Hematopoietic multipotent progenitor cell (in vitro differentiated cells): ENCODE measurements at places on chromosomes 12 and 14.
A peak's percentile ranks its signal among the peaks of the same experiment; 100 is the strongest.

DNA sequence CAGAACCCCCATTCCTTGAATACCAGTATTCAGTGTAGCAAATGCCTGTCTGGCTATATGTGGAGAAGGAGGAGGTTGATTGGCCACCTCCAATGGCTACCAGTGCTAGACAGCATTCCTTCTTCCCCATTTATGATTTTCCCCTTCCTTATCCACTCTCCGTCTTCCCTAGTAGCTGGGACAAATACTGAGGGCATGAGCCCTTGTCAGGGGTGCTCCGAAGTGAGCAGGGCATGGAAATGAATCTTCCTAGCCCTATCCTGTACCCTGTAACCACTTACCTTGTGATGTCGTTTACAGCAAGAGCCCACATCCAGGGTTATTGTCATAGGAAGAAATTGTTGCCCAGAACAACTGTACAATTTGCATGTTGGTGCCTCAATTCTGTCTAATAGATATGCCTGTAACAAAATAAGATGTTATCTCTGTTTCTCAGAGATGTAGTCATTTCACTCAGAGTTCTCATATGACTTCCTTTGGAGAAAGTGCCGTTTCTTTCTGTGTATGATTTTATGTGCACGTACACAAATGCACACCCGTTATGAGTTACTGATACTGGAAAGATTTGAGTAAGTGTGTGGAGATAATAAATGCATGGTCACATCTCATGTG, 423.7 kb downstream of the EGLN3 start:
- no peak for DNase-seq

DNA sequence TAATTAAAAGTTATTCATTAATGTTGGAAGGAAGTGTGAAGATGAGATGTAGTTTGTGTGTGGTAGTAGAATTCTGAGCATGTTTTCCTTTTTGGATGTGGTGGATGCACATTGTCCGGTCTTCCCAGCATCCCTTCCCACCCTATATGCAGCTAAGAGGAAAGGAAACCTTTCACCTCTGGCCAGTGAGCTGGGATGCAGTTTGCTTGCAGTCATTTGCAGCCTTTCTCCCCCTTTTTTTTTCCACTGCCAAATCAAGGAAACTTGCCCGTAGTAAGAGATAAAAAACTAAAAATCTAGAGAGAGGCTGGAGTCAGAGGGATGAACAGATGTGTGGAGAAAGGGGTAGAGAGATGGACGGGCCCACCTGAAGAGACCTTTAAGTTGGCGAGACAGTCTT, 72.5 kb upstream of the SLC38A2 start:
- DNase-seq, result no peak

GRCh38 chr12:34288963-34289345, 266.7 kb downstream of the ALG10 start:
- no peak for DNase-seq

DNA sequence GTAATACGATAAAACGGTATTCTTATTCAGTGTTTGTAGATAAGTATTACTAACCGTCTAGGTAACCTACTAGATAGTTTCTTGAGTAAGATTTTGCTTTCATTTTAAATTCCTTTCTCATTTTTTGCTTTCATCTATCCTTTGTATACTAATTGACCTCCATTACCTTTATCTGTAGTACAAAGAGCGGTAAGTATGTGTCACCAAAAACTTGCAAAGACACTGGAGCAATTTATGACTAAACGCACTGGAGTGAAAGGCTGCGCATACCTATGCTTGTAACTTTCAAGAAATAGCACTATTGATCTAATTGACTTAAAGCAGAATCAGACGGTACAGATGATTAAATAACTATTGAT, 1.7 kb downstream of the ARHGAP5 start:
- DNase-seq, result no peak

- DNase-seq, result peak; percentile 51
Measured at GRCh38 chr12:4908684-4909409, 858 bp upstream of the KCNA1 start.

DNA sequence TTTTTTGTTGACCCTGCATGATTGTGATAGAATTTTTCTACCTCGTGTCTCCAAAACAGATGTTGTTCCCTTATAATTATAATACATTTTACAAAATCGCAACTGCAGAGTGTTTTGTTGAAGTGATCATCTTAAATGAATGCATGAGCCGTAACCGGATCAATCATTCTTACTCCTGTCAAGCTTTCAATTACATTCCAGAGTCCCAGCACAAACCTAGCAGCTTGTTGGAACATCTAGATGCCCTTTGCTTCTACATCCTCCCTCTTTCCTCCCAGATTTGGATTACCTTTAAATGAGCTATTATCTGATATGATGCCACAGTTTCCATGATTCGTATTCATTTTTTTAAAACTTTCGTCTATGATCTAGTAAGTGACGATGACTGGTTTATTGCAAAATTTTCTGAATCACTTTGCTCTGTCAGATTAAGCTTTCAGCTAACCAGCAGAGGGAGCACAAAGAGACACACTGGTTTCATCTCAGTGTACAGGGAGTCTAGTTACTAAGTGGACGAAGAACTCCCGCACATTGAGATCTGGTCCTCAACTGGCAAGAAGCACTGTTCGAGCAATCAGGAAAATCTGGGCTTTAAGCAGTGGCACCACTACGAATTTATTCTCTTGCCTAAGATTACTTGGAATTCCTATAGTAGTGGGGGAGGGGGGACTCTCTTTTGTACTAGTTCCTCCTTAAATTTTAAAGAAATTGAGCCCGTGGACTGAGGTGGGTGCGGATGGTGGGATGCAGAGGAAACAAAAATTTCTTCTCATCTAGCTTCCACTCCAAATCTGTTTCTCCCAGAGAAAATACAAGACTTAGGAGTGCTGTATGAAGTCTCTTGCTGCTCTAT, 40.9 kb downstream of the TSHR start:
- DNase-seq, result peak; percentile 52

DNA sequence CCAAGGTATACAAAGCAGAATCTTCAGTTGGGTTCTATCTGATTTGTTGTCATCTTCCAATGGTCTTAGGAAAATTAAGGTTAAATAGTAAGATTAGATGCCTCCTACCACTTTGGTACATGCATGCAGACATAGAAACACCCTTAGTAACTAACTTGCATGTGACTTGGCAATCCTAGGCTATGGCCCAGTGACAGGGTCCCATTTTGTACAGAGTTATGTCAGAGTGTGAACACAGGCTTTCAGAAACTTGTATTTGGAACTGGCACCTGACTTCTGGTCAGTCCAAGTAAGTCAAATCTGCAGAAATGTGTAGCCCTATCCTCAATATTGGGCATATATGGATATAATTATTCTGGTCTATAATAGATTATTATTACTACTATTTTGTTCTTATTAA, 53.1 kb downstream of the DAD1 start:
- no peak for DNase-seq

- DNase-seq, result no peak
Measured at GRCh38 chr12:47205532-47206449, 126.0 kb upstream of the AMIGO2 start.

GRCh38 chr14:70121521-70121920, 67.2 kb downstream of the SLC8A3 start:
- no peak for DNase-seq

DNA sequence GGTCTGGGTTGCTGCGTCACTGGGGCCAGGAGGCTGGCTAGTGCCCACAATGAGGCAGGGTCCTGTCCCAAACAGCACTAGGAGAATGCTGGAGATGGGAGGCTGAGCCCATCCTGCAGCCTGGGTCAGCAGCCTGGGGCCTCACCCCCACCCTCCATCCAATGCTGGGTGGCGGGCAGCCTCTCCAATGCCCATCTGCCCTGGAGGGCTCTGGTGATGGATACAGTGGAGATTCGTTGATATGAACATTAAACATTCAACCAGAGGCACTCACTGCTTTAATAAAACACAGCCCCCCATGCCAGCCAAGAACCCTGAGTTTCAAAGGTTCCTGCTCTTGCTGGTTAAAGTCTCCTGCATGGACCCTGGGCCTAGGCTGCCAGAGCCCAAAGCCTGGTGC, 19.5 kb upstream of the HHIPL1 start:
- no peak for DNase-seq

- no peak for DNase-seq
Measured at GRCh38 chr14:23040100-23040499, 1.9 kb upstream of the PSMB11 start.

DNA sequence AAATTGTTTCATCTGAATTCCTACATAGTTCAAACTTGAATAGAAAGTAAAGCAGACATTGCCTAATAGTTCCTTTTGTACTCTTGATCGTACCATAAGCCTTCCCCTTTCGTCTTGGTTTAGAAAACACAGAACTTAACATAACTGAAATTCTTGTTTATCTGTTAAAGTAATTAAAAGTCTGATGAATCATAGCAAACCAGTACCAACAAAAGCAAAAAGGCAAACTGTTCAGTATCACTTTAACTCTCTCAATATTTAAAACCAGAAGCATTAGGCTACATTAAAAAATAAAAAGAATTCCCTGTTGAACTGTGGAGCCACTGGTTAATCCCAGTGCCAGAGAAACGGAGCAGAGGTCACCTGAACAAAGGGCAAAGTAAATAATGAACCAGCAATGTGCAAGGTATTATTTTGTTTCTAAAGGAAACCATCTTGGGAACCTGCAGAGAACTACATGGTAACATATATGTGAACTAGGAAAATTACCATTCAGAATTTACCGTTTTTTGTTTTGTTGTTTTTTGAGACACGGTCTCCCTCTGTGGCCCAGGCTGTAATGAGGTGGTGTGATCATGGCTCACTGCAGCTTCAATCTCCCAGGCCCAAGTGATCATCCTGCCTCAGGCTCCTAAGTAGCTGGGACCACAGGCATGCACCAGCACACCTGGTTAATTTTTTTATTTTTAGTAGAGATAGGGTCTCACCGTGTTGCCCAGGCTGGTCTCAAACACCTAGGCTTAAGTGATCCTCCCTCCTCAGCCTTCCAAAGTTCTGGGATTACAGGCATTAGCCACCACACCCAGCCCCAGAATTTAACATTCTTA, 17.1 kb upstream of the HIGD1C start:
- DNase-seq, result peak; percentile 26

DNA sequence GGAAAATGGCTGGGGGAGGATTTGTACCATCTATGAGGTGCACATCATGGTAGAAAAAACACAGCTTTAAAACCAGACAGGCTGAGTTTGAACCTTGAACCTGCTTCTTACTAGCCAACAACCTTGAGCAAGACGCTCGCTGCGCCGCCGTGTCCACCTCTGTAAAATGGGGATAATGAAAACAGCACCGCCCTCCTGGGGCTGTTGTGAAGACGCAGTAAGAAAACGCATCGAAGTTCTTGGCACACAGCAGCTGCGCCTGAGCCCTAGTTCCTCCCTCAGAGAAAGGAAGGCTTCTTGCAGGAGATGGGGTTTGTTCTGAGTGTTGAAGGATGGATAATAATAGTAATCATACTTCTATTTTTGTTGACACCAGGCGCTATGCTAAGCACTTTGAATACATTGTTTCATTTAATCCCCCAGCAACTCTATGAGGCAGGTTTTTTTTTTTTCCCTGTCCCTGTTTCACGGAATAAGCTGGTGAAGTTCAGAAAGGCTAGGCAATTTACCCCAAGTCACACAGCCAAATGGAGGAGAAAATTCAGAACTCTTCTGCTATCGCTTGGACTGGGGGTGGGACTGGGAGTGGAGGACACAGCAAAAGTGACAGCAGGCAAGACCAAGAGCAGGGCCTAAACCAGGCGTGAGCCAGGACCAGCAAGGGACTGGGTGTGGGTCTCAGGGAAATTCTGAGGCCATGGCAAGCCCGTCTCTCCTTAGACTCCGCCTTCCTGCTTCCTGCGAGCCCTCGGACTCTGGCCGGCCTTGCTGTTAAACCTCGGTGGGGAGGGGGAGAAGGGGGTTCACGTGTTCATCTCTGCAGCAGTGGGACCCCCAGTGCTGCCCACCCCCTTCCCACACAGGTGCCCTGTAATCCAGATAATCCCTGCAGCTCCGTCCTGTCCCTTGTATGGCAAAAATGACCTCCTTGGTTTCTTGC, 97.5 kb downstream of the LRRC74A start:
- DNase-seq, result no peak

DNA sequence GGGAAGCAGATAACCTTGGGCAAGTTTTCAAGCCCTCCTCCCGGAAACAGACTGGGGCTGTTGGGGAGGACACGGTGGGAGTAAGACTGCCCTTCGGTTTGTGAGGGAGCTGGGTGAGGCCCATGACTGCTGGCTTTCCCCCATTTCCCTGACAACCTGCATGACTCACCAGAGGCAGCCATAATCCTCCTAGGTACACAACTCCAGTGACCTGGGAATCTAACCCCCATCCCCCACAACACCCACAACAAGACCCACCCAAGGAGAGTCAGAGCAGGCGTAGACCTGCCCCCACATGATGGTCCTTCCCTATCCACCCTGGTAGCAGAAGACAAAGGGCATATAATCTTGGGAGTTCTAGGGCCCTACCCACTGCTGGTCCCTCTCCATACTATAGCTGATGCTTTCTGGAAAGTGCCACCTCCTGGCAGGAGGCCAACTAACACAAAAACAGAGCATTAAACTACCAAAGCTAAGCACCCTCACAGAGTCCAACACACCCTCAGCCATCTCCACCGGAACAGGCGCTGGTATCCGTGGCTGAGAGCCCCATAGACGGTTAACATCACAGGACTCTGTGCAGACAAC, 14.8 kb downstream of the DDX24 start:
- no peak for DNase-seq

DNA sequence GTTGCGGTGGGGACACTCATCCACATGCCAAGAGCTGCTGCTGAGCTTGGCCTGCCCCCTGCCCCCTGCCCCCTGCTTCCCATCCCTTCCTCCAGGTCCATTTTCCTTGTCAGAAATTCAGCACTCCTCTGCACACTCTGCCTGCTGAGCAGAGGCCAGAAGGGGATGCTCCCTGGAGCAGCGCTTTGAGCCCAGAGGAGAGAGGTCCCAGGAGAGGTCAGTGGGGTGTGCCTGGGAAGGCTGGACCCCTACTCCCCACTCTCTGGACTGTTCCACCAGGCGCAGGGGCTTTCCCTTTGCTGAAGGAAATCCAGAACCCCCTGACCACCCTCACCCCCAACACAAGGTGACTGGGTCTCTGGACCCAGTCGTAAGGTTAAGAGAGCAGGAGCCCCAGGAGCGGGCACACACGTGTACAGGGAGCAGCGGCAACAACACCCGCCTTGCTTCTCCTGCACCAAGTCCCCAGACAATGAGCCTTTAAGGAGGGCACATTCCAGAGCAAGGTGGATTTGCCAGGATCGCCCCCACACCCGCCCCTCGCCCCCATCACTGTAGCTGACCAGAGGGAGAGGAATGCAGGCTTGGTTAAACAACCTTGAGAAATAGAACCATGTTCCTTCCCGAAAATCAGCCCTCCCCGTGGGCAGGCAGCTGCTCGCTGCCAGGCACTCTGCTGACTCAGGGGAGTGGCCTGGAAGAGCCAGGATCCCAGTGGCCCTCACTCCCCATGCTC, 30.7 kb downstream of the ISCA2 start:
- no peak for DNase-seq

GRCh38 chr14:79475887-79476532, 735.3 kb downstream of the DIO2 start:
- no peak for DNase-seq
